ENCODE measurements at places on chromosomes 12 and 14.

GRCh38 chr14:55581342-55581771 lies 1.4 kb downstream of the KTN1 start:
- no peak for DNase-seq

- DNase-seq = no peak
Observed at GRCh38 chr12:21453312-21453852, 15.9 kb downstream of the PYROXD1 start.

GRCh38 chr14:26963711-26964110 lies 365.9 kb upstream of the NOVA1 start:
- DNase-seq = no peak

DNA sequence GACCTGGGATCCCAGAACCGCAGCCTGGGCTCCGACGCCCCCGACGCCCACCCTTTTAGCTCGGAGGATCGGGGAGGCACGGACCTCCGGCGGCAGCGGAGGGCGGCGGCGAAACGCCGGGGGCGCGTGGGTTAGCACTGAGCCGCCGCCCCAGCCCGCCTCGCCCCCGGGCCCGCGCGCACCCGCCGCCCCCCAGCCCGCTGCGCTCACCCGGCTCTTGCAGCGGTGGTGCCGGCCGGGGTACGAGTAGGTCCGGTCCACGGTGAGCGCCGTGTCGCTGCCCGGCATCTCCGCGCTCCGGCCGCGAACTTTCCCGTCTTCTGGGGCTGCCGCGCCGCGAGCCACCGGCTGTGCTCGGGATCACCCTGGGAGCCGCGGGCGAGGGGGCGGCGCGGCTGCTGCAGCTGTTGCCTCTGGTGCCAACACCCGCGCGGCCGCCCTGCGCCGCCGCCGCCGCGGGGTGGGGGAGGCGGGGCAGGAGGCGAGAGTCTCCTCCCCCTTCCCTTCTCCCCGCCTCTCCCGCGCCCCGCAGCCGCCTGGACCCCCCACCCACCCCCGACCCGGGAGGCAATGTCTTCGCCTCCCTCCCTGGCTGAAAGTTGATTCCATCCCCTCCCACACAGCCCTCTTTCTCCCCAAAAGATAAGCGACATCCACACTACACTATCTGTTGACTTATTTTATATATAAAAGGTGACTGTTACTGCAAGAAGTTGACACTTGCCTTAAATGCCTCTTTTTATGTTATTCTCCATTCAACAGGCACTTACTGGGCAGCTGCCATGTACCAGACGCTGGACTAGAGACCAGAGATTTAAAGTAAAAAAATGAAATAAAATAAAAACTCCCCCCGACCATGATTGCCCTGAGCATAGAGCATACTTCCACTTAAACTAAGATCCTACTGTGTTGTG lies at the start of gene TMCC3:
TSS of gene TMCC3 (minus strand) at position 415 of the 914 bp plus-strand sequence. CDS start at position 288, 127 bp downstream.
- peak; percentile 33 for DNase-seq

DNA sequence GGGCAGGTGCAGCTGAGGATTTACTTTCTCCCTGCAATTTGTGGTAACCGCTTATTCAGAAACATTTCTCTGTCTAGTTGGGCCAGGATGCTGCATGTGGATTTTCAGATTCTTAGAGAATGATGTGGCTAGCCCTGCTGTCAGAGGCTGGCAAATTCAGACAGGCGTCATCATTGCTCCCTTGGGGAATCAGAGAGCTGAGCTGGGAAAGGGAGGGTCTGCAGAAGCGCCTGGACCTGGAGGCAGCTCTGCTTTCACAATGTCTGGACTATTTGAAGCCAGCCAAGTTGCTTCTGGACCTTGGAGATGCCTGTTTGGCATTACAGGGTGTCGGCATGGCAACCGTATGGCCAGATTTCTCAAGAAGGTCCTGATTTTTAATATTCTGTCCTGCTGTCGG lies 3.4 kb downstream of the GALNT16 start:
- DNase-seq = no peak

DNA sequence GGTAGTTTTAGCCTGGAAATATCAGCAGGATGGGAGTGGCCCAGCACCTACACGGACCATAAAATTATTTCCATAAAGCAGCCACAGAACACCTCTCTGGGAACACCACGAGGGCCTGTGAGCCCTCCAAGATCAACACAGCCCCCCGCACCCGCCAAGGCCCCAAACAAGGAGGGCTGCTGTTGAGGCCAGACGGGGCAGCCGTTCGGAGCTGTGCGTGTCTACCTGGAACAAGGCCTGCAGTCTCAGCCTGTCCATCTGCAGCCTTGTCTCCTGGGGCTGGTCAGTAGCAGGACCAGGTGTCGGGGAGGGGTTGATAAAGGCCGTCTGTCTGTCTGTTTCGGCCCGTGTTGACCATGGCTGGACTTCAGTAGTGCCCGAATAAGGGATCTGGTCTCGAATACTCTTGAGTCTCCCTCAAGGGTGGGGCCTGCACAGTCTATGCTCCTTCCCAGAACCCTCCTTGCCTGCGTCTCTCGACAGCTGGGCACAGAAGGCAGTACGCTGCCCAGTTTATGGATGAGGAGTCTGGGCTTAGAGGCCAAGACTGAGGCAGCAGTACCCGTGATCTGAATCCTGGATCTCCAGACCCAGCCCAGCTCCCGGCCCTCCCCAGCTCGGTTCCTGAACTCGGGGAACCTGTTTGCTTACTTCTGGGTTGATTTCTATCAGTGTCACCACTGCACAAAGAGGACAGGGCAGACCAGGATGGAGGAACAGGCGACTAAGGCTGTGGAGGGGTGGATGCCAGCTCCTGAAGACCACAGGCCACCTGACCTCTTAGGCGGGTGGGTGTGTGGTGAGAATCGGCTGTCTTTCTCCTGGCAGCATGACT lies 23.1 kb upstream of the DLK1 start:
- DNase-seq = no peak

DNA sequence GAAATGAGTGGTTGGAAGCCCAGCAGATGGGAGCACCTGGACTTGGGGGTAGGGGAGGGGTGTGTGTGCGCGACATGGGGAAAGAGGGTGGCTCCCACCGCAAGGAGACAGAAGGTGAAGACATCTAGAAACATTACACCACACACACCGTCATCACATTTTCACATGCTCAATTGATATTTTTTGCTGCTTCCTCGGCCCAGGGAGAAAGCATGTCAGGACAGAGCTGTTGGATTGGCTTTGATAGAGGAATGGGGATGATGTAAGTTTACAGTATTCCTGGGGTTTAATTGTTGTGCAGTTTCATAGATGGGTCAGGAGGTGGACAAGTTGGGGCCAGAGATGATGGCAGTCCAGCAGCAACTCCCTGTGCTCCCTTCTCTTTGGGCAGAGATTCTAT lies 9.2 kb downstream of the GABARAPL1 start:
- DNase-seq = no peak

DNA sequence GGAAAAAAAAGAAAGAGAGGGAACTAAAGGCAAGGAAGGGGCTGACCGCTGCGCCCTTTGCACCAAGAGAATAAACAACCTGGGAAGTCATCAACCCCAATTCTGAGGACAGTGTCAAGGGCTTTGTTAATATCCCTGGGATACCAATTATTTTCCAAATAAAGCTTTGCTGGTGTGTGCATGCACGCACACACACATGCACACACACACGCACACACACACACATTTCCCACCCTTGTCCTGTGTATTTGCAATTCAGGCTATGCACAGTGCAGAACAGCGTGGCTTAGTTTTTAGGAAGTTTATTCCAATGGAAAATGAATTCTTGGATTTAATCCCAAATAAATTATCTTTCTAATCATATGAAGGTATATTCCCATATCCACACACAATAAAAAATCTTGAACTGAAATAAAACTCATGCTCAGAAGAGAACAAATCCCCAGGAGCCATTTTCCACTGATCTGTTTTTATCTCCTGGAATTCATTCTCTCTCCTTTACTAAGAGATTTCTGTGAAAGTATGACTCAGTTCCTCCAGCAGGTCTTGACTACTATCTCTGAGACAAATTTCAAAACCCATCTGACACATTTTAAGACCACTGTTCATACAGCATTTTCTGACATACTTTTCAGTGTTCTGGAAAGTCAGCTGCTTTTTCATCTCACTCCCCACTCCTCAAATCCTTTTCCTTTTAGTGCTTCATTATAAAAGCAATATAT lies 334.4 kb upstream of the ATP2B1 start:
- no peak for DNase-seq

GRCh38 chr12:91434081-91434480 lies 251.5 kb upstream of the DCN start:
- no peak for DNase-seq

- no peak for DNase-seq
Observed at GRCh38 chr12:57214398-57214781, 2.2 kb upstream of the NXPH4 start.

DNA sequence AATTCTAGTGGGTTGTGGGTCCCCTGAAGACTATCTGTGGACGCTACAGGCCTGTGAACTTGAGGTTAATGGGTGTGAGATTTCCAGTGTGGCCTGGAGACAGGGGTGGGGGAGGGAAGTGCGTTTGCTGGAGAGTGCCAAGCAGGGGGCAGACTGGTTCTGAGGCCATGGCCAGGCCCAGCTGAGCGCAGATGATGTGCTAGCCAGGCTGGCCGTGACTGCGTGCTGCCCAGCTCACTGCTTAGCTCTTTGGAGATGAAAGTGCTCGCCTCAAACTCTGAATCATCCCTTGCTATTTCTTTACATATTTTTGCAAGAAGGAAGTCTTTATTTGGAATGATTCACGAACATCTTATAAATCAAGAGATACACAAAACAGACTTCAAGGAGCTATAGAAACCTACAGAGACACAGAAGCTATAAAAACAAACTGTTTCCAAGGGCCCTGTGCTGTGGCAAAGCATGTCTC lies 75.2 kb upstream of the PLEKHG3 start:
- DNase-seq = no peak

DNA sequence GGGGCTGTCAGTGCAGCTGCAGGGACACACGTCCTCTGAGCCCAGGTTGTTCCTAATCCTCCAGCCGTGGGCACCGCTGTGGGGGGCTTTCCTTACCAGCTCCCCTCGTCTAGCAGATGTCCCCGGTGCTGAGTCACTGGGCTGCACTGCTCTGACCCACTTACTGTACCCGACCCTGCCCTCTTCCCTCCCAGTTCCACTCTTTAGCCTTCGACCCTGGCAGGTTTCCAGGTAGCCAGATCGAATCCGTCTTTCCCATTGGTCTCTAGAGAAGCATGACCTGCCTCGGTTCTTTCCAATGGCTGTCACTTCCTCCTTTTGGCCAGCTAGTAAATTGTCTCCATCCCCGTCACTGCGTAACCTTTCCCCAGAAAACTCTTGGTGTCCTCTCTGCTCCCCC lies 48.4 kb downstream of the ELK3 start:
- DNase-seq = no peak

DNA sequence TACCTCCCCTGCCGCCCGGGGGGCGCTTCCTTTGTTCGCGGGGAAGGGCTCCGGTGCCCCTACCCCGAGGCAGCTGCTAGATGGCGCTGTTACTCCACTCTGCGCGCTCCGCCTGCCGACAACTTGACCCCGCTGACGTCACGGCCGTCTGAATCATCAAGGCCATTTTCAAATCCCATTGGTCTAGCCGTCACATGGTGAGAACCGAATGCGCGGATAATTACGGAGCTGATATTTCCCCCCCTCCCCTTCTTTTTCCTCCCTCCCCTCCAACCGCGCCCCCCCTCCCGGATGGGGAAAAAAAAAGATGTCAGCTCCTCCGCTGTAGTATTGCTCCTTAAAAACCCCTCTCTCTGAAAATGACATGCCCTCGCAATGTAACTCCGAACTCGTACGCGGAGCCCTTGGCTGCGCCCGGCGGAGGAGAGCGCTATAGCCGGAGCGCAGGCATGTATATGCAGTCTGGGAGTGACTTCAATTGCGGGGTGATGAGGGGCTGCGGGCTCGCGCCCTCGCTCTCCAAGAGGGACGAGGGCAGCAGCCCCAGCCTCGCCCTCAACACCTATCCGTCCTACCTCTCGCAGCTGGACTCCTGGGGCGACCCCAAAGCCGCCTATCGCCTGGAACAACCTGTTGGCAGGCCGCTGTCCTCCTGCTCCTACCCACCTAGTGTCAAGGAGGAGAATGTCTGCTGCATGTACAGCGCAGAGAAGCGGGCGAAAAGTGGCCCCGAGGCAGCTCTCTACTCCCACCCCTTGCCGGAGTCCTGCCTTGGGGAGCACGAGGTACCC lies at the start of gene HOXC10:
TSS of gene HOXC10 (plus strand) at position 246 of the 791 bp plus-strand sequence. CDS start at position 360, 114 bp downstream.
- DNase-seq = peak; percentile 61

GRCh38 chr12:53725824-53726223 lies 1.4 kb downstream of the CALCOCO1 start:
- no peak for DNase-seq

DNA sequence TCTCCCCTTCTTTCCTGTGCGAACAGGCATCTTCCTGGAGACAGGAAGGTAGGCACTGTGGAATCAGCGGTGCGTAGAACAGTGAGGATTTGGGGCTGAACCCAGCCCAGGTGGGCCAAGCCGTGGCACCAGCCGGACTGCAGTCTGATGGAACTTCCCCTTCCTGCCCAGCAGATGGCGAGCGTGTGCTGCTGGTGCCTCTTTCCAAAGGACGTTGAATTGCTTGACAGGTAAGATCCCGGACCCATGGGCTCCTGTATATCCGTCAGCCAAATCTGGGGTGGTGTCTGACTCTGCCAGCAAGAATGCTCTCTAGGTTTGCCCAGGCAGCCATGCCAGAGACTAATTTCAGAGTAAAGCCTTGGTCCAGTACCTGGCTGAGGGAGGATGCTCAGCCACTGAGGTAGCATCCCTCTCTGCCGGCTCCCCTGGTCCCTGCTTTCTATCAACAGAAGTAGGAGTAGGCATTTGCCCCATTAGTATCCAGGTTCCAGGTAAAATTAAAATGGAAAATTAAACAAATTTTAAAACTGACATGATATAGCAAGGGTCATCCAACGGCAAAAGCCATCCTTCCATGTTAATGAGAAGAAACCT lies 21.1 kb upstream of the KCNA5 start:
- peak; percentile 68 for DNase-seq

DNA sequence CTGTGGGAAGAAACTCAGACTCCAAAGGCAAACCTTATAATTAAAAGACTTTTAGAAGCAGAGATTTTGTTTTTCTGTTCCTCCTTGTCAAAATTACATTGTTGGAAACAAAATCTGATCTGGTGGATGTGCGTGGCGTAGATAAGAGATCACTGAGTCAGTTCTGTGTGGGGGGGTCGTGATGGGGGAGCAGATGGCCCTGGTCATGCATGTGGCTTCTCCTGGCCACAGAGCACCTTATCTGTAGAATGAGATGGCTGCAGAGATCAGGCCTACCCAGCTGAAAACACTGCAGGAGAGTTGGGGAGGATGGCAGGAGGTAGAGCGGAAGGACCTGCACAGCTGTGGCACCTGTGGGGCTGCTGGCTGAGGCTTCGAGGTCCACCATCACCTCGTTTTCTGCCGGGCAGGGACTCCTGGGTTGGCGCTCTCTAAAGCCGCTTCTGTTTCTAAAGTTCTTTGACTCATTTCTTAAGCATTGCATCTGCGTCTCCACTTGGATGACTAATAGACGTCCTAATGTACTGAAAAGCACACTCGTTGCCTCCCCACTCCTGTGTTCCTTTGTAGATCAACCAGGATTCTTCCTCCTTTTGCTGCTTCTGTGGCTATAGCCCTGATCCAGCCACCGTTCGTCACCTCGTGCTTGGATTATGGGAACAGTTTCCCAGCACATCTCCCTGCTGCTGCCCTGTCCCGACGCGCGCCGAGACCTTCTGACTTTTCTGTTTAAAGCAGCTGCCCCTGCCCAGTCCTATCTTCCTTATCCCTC lies 93.4 kb downstream of the TSPAN9 start:
- no peak for DNase-seq

GRCh38 chr12:128918481-128919260 lies 65.4 kb downstream of the GLT1D1 start:
- DNase-seq = no peak
